ENCODE measurements at places on chromosomes 13 and 19. TPM values are rescaled to one million over a fixed set of nuclear protein-coding genes. Genes with fewer than 3 reads are reported as not detected.

Gene POLR1G
- total RNA-seq: 2.9 TPM

Gene STXBP2
- total RNA-seq: 219 TPM

Gene SYNE4
- total RNA-seq: 4.8 TPM

Gene B3GNT8
- total RNA-seq: 2.9 TPM

Gene FFAR2
- total RNA-seq: not detected

DNA sequence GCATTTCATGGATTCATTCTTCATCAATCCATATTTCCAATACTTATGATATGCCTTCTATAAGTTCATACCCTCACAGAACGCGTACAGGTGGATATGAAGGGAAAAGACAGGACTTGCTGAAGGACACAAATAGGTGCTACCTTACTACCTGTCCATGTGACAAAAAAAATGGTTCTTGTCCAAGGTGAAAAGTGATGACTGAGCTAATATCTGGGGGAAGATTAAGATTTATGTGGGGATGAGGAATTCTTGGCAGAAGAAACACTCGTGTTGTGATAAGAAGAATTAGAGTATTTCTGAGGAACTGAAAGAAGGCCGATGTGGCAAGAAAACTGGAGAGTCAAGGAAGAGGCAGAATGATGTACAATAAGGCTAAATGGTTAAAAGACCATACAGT, 356.4 kb upstream of the ATXN8OS start:
- H3K27me3 ChIP-seq: no peaks in the 10 kb centered on the region
- no peaks in the 10 kb centered on the region for H3K4me1 ChIP-seq
- no peaks in the 10 kb centered on the region for H3K36me3 ChIP-seq
- DNase-seq: no peak
- H3K27ac ChIP-seq: no peak overlapping the region
- no peak overlapping the region for H3K4me3 ChIP-seq

- no peaks in the 10 kb centered on the region for H3K36me3 ChIP-seq
- no peak for DNase-seq
- H3K4me1 ChIP-seq: no peaks in the 10 kb centered on the region
- H3K27ac ChIP-seq: no peak overlapping the region
- H3K4me3 ChIP-seq: no peak overlapping the region
These were observed 158.1 kb upstream of the TSC22D1 start for GRCh38 chr13:44734201-44734707.

GRCh38 chr19:36719687-36720556, 32.5 kb downstream of the ZNF567 start:
- no peaks in the 10 kb centered on the region for H3K4me1 ChIP-seq
- H3K27me3 ChIP-seq: no peaks in the 10 kb centered on the region

GRCh38 chr19:1407528-1408299, at the start of gene DAZAP1:
Gene DAZAP1, plus strand, starts transcription at chr19:1407586. Its CDS starts 188 bp downstream, at chr19:1407774.
- peak within 1 kb of the TSS; percentile 88 for H3K27ac ChIP-seq
- H3K4me3 ChIP-seq: peak within 1 kb of the TSS; percentile 91
- peaks cover 17% of the 10 kb centered on the region for H3K36me3 ChIP-seq
- H3K27me3 ChIP-seq: no peaks in the 10 kb centered on the region
- peak; percentile 34 for DNase-seq

- H3K4me3 ChIP-seq: no peak overlapping the region
- H3K27ac ChIP-seq: no peak overlapping the region
- H3K4me1 ChIP-seq: peaks cover 19% of the 10 kb centered on the region
- peaks cover 56% of the 10 kb centered on the region for H3K27me3 ChIP-seq
- DNase-seq: no peak
These were observed 7.0 kb downstream of the PDX1 start for GRCh38 chr13:27926644-27927434.

GRCh38 chr19:57267291-57267690, 13.0 kb upstream of the ZNF460 start:
- DNase-seq: no peak
- H3K27ac ChIP-seq: no peak overlapping the region
- H3K27me3 ChIP-seq: no peaks in the 10 kb centered on the region
- no peaks in the 10 kb centered on the region for H3K4me1 ChIP-seq

GRCh38 chr13:107211073-107211472, 643.1 kb upstream of the ARGLU1 start:
- H3K27me3 ChIP-seq: no peaks in the 10 kb centered on the region
- no peak overlapping the region for H3K27ac ChIP-seq

DNA sequence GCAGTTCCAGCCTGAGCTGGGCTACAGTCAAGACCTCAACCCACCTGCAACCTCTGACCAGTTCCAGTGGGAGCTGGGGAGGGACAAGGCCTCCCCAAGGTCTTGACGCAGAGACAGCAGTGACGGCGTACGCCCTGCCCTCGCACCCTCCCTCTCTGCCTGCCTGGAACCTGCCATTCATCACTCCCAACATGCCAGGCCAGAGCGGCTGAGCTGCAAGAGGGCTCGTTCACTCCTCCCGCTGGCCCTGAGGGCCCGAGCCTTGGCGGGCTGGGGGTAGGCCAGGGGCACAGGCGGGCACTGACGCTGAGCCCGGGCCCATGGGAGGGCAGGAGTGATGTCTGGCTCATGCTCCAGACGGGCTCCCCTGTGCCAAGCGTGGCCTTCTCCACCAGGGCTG, 8.2 kb downstream of the NDUFA11 start:
- DNase-seq: no peak
- no peak overlapping the region for H3K4me3 ChIP-seq
- H3K27me3 ChIP-seq: no peaks in the 10 kb centered on the region

DNA sequence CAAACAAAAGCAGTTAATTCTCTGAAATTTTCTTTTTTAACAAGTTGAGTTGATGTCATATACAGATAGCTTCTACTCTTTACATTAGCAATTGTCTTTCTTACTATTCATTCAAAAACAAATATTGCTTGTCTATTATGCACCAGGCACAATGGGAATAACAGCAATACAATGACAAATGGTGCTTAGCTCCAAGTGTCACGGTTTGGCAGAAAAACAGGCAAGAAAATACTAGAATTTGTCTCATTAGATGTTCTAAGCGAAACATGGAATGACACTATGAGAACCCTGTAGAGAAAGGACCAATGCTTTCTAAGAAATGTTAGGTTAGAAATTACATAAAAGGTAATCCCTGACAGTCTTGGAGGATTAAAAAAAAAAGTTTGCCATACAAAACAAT, 187.6 kb downstream of the PCDH9 start:
- no peaks in the 10 kb centered on the region for H3K4me1 ChIP-seq
- no peaks in the 10 kb centered on the region for H3K36me3 ChIP-seq
- H3K27ac ChIP-seq: no peak overlapping the region
- H3K4me3 ChIP-seq: no peak overlapping the region
- DNase-seq: no peak
- no peaks in the 10 kb centered on the region for H3K27me3 ChIP-seq

- no peaks in the 10 kb centered on the region for H3K36me3 ChIP-seq
- H3K4me3 ChIP-seq: no peak overlapping the region
- DNase-seq: no peak
- no peak overlapping the region for H3K27ac ChIP-seq
These were observed 74.8 kb downstream of the COL4A1 start for GRCh38 chr13:110232142-110232541.

DNA sequence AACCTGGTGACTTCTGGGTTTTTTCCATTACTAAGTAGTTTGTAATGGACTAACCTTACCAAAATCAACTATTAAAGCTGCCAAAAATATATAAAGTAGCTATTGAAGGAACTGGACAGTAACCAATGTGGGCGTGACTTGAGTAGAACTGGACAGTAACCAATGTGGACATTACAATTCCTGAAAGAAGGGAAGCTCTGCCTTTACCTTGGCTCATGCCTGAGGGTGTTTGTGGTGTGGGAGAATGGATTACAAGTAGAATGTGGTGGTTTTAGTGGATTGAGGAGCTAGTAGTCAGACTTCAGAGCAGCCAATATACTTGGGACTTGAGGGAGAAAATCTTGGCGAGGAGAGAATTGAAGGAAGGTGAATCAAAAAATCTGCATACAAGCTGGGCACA, 17.5 kb downstream of the LRRC63 start:
- no peaks in the 10 kb centered on the region for H3K4me1 ChIP-seq
- no peak overlapping the region for H3K27ac ChIP-seq
- H3K4me3 ChIP-seq: no peak overlapping the region
- DNase-seq: no peak
- no peaks in the 10 kb centered on the region for H3K36me3 ChIP-seq
- no peaks in the 10 kb centered on the region for H3K27me3 ChIP-seq

DNA sequence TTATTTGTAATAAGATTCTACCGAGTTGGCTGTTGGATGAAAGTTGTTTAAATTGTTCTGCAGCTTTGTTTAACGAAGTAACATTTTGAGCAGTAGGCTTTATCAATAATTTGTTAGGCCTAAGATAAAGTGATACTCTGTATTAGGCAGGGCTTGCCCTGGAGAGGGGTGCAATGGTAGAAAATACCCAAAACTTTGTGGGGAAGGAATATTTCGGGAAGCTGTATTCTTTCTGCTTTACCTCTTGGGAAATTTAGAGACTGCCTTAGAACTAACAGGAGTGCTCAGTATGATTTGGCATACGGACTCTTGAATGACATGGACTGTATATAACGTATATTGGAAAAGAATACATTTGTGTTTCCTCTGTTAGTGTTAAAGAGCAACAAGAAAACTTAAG, 2.5 kb downstream of the PDS5B start:
- no peak overlapping the region for H3K27ac ChIP-seq
- H3K4me3 ChIP-seq: no peak overlapping the region
- H3K36me3 ChIP-seq: no peaks in the 10 kb centered on the region
- DNase-seq: no peak
- no peaks in the 10 kb centered on the region for H3K27me3 ChIP-seq
- peaks cover 43% of the 10 kb centered on the region for H3K4me1 ChIP-seq

GRCh38 chr13:20160306-20161274, at the start of gene GJA3:
Gene GJA3, minus strand, starts transcription at chr13:20161052. Its CDS starts 17,764 bp downstream, at chr13:20143288.
- H3K27me3 ChIP-seq: peaks cover 11% of the 10 kb centered on the region
- H3K4me3 ChIP-seq: no peak within 1 kb of the TSS
- peak; percentile 26 for DNase-seq
- peaks cover 19% of the 10 kb centered on the region for H3K4me1 ChIP-seq
- no peaks in the 10 kb centered on the region for H3K36me3 ChIP-seq

- no peaks in the 10 kb centered on the region for H3K36me3 ChIP-seq
- peaks cover 10% of the 10 kb centered on the region for H3K4me1 ChIP-seq
These were observed 3.4 kb downstream of the CCNE1 start for GRCh38 chr19:29815231-29815630.

DNA sequence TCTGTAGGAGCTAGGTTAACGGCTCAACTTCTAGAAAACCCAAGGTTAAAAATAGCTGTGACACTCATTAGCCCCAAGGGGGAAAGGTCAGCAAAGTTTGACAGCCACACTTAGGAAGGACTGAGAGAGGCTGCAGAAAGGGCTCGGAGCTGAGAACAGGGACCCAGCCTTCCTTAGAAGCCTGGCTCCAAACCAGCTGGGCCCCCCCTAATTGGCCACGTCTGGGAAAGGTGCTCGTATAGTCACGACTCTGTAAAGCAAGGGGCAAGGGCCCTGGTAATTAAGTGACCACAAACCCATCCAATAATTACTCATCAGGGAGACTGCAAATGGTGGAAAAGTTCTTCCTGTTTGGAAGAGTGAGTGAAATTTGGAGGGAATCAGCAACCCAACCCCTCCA, 90.5 kb downstream of the RNASEH2B start:
- H3K27ac ChIP-seq: no peak overlapping the region
- H3K4me3 ChIP-seq: no peak overlapping the region
- H3K27me3 ChIP-seq: peaks cover 3% of the 10 kb centered on the region
- DNase-seq: no peak
- no peaks in the 10 kb centered on the region for H3K4me1 ChIP-seq
- H3K36me3 ChIP-seq: no peaks in the 10 kb centered on the region

DNA sequence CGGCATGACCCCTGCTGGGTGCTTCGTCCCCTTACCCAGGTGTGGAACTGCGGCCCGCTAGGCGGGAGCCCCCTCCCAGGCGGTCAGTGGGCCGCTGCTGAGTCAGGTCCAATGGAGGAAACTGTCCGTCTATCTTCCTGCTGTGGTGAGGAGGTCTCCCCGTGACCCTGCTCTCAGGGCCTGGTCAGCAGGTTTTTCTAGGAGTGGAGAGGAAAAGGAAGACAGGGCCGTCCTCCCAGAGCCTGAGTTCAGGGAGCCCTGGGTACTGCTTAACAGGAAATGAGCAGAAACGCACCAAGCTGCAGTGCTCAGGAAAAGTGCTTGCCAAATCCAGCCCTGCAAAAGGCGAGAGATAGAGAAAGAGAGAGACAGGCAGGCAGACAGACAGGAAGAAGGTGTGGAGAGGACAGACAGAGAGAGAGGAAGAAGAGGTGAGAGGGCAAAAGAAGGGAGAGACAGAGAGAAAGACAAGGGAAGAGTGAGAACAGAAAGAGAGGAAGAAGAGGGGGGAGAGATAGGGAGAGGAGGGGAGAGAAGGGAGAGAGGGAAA, 10.3 kb downstream of the SH3GL1 start:
- H3K27me3 ChIP-seq: no peaks in the 10 kb centered on the region
- DNase-seq: no peak
- H3K36me3 ChIP-seq: peaks cover 5% of the 10 kb centered on the region
- no peak overlapping the region for H3K4me3 ChIP-seq
- peak overlapping the region; percentile 23 for H3K27ac ChIP-seq

GRCh38 chr19:17966129-17966483, 801 bp upstream of the KCNN1 start:
- H3K27ac ChIP-seq: no peak overlapping the region
- H3K4me1 ChIP-seq: peaks cover 5% of the 10 kb centered on the region
- H3K27me3 ChIP-seq: peaks cover 21% of the 10 kb centered on the region
- DNase-seq: no peak
- no peaks in the 10 kb centered on the region for H3K36me3 ChIP-seq
- H3K4me3 ChIP-seq: no peak overlapping the region

- H3K4me3 ChIP-seq: no peak overlapping the region
- no peaks in the 10 kb centered on the region for H3K4me1 ChIP-seq
- H3K27me3 ChIP-seq: no peaks in the 10 kb centered on the region
- H3K36me3 ChIP-seq: no peaks in the 10 kb centered on the region
- H3K27ac ChIP-seq: no peak overlapping the region
These were observed 7.8 kb downstream of the CEACAM4 start for GRCh38 chr19:41619018-41619556.

GRCh38 chr13:67192751-67193150, 37.4 kb downstream of the PCDH9 start:
- no peaks in the 10 kb centered on the region for H3K36me3 ChIP-seq
- no peak for DNase-seq
- H3K27me3 ChIP-seq: no peaks in the 10 kb centered on the region
- H3K27ac ChIP-seq: no peak overlapping the region

Measured in CD4-positive, alpha-beta memory T cell (primary cell).